ENCODE measurements at places on chromosomes 12 and 14. TPM values are rescaled to one million over a fixed set of nuclear protein-coding genes. Genes with fewer than 3 reads are reported as not detected.

- DNase-seq = no peak
These were observed 6.0 kb upstream of the SLC22A17 start for GRCh38 chr14:23358553-23359166.

GRCh38 chr14:74599946-74600345, 12.1 kb downstream of the LTBP2 start:
- no peak for DNase-seq

DNA sequence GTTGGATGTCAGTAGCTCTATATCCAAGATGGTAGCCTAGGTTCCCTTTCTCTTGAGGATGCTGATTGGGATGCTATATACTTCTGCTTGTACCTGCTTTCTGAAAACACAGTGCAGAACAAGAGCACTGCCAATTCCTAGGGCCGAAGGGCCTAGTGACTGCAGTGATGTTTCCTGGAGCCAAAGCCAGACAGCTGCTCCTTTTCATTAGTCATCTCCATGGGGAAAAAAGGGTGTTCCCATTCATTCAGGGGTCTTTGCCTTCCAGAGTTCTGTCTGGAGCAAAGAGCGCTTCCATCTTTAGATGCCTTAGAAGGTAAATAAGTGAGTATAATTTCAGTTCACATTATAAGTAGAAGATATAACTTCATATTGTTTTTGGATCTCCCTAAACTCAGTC, 85.5 kb downstream of the PTPRB start:
- DNase-seq = no peak

GRCh38 chr12:71216725-71217579, 59.2 kb upstream of the TSPAN8 start:
- no peak for DNase-seq

GRCh38 chr12:16955083-16955657, 349.2 kb upstream of the LMO3 start:
- no peak for DNase-seq

DNA sequence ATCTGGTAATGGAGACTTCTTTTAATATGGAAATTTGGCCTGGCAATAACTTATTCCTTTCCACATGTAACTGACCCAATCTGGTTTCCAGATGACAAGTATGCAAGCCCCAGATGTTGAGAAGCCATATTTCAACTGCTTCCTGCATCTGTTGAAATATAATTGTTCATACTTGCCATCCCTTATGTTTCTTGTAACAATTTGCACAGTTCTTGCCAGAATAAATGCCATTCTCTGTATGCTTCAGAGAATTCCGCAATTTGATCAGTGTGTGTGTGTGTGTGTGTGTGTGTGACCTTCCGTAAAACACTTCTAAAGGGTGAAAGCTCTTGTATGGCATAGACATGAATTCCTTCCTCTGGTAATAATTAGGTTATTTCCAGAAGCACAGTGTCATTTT, 1.8 kb upstream of the CLEC2A start:
- DNase-seq = no peak

DNA sequence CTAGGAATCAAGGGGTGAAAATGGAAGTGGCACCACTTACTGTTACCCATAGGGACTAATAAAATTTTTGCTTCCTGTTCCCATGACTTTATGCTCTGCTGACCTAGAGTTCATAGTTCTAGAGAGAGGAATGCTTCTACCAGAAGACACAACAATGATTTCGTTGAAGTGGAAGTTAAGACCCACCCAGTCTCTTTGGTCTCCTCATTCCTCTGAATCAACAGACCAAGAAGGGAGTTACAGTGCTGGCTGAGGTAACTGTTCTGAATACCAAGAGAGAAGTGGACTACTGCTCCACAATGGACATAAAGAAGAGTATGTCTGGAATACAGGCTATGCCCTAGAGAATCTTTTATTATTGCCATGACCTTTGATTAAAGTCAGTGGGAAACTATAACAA, 23.5 kb upstream of the DYRK2 start:
- no peak for DNase-seq

GRCh38 chr12:103326190-103326589, 169.6 kb downstream of the C12orf42 start:
- DNase-seq = no peak

Gene BTG1
- total RNA-seq = 84.2 TPM

DNA sequence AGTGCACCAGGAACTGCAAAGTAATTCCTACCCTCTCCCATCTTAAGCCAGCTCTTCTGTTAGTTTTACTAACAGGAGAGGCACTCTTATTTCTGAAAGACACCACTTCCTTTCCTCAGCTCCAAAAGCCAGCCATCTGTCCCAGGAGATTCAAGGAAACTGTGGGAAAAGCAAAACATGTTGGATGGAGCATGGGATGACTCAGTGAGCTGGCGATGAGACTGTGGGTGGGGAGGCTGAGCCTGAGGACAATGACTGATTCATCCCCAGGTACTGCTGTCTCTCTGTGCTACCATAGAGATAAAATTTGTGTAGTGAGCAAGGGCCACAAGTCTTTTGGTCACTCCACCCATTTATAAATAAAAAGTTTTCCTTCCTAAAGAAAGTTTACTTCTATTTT, 141.4 kb downstream of the MYRFL start:
- no peak for DNase-seq
